ENCODE measurements at places on chromosomes 2 and 18. TPM values are rescaled to one million over a fixed set of nuclear protein-coding genes. Genes with fewer than 3 reads are reported as not detected.

GRCh38 chr2:110973262-110973661 is 147.5 kb upstream of the BCL2L11 start:
- ATAC-seq = no peak

DNA sequence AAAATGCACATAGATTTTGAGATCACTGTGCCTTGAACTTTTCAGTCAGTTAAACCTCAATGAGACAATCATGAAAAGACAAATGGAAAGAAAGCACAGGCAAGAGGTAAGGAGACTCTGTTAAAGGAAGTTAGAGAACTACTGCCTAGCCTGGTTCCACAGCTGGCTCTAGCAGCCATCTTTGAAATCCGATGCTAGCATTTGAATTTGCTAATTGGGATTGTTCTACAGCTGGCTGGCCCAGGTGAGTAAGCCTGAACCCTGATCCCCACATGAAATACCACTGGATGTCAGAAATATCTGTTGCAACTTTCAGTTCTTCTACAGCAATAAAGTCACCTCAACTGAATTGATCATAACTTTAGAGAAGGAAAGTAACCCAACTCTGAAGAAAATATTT is 315.2 kb upstream of the CHAC2 start:
- ATAC-seq = no peak

DNA sequence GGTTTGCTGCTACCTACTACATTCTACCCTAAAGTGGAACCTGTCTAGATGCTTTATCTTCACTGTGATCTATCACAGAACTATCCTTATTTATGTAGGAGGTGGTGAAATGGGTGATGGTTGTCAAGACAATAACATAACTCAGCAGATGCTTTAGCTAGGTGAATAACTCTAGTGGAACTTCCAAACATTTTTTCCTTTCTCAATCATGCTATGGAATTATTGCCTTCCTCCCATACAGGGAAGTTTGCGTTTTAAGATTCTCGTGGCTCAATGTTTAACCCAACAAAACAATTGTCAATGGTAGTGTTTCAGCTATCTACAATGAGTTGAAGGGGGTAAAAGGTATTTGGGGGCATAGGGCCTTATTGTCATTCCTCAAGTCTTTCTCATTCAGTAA is 82.6 kb upstream of the GLI2 start:
- no peak for ATAC-seq

GRCh38 chr2:12070581-12070980 is 324.1 kb downstream of the LPIN1 start:
- ATAC-seq = no peak

DNA sequence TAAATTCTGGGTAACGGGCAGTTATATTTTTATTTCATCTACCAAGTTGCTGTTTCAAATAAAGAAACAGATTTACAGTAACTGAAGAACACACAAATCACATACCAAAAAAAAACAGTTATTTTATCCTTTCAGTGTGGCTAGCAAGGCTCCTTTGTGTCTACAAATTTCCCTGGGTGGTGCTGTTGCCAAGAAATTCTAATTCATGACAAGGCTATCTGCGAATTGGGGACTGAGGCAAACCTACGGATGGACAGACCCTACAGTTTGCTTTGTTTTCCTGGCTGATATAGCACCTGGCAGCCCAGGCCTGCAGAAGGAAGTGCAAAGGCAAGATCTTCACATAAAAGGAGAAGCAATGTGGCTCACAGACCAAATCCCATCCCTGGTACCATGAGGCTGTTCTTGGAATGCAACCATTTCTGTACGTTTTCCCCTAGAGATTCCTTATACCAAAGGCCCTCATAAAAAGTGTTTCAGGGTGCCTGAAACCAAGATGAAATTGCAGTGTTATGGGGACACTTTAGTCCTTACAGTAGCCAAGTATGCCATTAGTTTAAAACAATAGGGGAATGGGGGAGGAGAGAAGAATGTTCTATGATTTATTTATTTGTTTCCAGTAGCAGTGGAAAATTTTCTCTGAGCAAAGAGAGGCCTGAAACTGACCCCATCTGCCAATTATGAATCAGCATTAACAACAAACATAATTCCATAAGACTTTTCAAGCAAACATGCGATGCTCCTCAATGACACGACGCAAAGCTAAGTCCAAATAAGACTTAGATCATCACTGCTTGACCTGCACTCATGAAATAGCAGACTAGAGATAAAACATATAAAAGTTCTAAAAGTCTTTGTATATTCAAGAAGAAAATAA is 4.3 kb downstream of the KLF7 start:
- no peak for ATAC-seq

DNA sequence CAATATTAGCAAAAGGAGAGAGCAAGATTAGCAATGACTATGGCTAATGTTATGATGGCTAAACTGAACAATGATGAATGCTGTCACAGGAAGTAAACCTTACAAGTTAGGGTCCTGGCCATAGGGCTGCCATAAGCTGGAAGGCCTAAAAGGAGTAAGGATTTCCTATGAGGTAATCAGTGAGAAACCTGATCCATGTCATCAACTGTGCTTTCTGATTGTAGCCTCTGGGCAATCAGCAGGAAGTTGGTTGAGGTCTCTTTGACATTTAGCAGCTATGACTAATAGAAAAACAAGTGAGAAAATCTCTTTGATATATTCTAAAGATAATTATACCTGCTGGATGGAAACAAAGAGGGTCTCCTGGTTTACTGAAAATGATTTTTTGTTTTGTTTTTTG is 193.0 kb downstream of the RAB3GAP1 start:
- ATAC-seq = no peak

GRCh38 chr2:62329797-62330196 is 133.9 kb downstream of the B3GNT2 start:
- ATAC-seq = no peak

DNA sequence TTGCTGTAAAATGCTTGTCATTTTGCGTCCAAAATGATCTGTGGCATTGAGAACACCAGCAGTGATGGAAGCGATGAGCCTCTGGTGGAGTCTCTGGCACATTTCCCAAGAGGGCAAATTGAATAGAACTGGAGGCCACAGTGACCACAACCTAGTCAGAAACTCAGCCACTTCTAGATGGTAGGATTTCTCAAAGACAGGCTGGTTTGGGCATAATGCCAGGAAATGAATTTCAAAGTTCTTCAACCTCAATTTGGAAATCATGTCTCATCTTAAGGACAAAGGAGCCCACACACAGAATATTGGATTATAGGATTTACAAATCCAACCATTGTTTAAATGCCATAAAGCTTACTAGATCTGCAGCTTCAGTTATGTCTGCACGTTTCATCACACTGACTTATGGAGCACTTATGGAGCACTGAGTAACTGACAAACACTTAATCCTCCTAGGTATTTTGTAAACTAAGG is 132.1 kb downstream of the COL6A3 start:
- ATAC-seq = peak; percentile 28

Gene MARS2
- 5.7 TPM for total RNA-seq

Gene NLRC4
- total RNA-seq = 0.08 TPM

Gene ARID5A
- total RNA-seq = 3.0 TPM

Gene STEAP3
- total RNA-seq = 11.6 TPM
